ENCODE measurements at places on chromosomes 5 and 9.

DNA sequence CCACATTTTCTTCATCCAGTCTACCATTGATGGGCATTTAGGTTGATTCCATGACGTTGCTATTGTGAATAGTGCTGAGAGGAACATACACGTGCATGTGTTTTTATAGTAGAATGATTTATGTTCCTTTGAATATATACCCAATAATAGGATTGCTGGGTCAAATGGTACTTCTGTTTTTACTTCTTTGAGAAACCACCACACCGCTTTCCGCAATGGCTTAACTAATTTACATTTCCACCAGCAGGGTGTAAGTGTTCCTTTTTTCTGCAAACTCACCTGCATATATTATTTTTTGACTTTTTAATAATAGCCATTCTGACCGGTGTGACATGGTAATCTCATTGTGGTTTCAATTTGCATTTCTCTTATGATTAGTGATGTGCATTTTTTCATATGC is 82.2 kb upstream of the RFX3 start:
- no peak for DNase-seq

- DNase-seq = no peak
These were observed 58.6 kb upstream of the FNIP1 start for GRCh38 chr5:131855452-131855851.

- no peak for DNase-seq
These were observed 144.4 kb upstream of the MAP3K1 start for GRCh38 chr5:56670916-56671315.

DNA sequence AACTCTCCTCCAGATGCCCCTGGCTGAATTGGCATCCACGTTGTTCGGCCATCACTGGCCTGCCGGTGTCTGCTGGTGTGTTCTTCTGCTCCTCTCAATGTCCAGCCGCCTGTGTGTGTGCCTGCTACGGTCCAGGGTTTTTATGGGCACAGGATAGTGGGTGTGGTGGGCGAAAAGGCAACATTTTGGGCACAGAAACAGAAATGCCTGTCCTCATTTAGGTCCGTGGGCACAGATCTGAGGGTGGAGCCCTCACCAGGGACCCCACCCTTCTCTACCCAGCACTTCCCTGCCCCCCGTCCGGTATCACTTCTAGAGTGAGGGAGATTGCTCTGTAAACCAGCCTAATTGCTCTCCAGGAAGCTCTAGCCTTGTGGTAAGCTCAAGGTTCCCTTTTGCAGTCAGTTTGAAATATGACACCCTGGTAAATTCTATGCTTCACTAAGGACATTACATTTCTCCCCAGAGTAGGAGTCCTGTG is 410.1 kb downstream of the MAT2B start:
- DNase-seq = no peak

DNA sequence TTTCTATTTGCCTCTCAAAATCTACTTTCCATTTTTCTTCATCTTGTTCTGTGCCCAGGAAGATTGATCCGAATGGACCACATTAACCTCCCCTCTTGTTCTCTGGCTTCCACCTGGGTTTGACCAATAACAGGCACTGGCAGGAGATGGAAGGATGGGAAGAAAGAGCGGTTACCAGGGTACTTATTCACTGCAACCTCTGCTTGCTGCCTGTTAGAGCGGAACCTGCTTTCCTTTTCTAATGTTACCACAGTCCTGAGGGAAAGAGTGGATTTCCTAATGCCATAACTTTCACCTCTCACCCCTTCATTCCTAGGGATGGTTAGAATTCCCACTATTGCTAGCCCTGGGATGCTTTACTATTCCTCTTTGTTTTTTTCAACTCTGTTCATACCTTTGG is 262.1 kb downstream of the RFX3 start:
- DNase-seq = no peak

GRCh38 chr5:104937598-104937997 is 1375.0 kb upstream of the NUDT12 start:
- no peak for DNase-seq
